ENCODE measurements at places on chromosomes 16 and 17.
A peak's percentile ranks its signal among the peaks of the same experiment; 100 is the strongest.

DNA sequence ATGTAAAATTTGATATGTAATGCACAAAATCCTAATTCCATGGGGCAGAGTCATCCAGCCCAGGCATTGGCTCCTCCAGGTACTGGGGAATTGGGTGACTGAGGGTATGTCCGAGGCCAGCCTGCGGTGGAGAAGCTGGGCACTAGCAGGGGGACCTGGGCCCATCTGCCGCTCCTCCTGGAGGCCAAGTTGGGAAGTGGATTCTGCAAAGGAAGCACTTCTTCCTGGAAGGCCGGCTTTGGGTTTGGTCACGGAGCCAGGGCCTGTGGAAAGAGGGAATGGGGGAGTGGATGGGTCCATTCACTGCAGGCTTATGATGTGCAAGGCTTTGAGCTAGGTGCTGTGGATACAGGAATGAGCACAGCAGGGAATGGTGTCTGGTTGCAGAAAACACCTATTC is 85.8 kb downstream of the GNAO1 start:
- DNase-seq: no peak

GRCh38 chr16:11056090-11056992 is 112.0 kb downstream of the CLEC16A start:
- no peak for DNase-seq

DNA sequence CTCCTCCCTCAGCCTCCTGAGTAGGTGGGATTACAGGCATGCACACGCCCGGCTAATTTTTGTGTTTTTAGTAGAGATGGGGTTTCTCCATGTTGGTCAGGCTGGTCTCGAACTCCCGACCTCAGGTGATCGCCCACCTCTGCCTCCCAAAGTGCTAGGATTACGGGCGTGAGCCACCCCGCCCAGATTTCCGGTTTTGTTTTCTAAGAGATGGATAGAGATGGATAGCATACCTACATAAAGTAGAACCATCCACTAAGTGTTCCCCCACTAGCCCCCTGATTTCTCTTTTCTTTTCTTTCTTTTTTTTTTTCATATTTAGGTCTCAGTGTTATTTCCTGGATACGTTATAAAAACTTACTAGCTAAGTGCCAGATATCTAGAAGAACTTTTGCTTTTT is 2.0 kb downstream of the WSB1 start:
- no peak for DNase-seq

DNA sequence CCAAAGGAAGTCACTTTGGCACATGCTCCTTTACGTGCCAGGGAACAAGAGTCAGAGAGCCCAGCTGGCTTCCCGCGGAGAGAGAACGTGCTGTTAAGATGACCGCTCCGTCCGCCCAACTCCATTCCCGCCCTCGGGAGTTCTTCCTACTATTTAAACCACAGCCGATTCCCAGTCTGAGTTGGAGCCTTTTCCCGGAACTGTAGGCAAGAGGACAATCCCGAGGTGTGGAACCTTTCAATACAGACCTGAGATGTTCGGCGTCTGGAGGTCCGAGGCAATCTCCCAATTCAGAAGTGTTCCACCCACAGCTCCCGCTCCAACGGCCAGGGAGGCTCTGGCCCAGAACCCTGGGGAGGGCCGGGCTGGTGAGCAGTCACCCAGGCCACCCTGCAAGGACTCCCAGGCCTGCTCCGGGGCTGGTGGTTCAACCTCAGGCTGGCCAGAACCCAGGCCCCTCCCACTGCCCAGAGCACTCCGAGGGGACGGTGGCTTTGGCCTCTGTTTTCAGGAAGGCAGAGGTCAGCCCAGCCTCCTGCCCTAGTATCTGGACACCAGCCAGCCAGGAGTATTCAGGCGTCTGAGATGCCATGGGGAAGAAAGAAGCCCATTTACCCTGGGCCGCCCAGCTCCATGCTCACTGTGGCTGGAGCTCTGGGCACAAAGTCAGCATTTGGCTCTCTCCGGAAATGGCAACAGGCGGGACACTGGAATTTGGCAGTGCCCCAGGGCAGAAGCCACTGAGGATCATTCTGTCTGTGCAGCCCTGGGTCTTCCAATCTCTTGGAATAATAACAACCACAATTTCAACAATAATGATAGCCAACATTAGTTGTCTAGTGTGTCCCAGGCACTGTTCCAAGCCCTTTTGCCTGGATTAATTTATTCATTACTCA is 21.4 kb downstream of the EMP2 start:
- no peak for DNase-seq

DNA sequence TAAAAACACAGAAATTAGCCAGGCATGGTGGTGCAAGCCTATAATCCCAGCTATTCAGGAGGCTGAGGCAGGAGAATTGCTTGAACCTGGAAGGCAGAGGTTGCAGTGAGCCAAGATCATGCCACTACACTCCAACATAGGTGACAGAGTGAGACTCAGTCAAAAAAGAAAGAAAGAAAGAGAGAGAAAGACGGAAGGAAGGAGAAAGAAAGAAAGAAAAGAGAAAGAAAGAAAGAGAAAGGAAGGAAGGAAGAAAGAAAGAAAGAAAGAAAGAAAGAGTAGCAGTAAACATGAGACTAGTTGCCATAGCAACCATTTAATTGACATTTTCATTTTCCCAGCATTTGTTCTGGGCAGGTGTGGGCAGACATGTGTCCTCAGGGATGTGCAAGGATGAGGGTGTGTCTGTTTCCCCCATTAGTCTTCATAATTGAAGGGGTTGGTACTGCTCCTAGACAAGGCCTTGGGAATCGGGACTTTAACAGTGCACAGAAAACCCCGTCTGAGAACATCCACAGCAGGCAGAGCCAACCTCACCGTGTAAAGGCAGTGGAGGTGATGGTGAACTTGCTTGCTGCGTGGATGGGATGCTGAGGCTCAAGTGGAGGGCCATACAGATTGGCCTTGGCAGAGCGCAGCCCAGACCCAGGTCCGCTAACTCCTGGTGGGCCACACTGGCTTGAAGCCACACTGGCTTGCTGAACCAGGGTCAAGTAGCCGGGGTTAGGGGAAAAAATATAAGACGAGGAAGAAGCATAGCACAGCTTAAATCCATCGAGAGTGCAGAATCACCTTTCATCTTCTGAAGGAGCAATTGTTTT is 35.2 kb upstream of the KIFC3 start:
- peak; percentile 23 for DNase-seq

- DNase-seq: peak; percentile 28
Measured at GRCh38 chr17:9729034-9729650, 62.2 kb downstream of the DHRS7C start.

DNA sequence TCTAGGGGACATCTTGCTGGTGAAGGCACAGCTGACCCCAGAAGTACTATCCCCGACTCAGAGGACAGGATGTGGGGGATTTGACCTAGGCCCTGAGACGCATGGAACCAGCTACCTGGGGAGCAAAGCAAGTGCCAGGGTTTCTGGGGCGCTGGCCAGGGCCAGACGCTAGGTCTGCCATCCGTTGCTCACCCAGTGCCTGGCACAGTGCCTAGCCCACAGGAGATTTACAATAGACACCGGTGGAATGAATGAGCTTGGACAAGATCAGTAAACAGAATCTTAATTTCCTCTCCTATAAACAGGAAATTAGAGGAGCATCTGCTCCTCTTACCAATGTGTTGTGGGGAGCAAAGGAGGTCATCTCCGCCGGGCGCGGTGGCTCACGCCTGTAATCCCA is 5.0 kb downstream of the RPRML start:
- no peak for DNase-seq

DNA sequence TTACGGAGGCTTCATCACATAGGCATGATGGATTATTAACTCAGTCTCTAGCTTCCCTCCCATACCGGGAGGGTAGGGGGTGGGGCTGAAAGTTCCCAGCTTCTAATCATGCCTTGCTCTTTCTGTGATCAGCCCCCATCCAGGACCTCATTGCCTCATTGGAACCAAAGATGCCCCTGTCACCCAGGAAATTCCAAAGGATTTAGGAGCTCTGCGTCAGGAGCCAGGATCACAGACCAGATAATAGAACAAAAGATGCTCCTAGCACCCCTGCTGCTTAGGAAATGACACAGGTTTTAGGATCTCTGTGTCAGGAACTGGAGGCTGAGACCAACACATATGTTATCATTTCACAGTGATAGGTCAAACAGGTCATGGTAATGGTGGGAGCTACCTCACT is 9.7 kb downstream of the USB1 start:
- no peak for DNase-seq

GRCh38 chr17:78674156-78674555 is 97.0 kb upstream of the DNAH17 start:
- no peak for DNase-seq
